ENCODE measurements at places on chromosomes 7 and 10.

GRCh38 chr10:91409069-91409868, 875 bp upstream of the HECTD2 start:
- DNase-seq: peak; percentile 35

DNA sequence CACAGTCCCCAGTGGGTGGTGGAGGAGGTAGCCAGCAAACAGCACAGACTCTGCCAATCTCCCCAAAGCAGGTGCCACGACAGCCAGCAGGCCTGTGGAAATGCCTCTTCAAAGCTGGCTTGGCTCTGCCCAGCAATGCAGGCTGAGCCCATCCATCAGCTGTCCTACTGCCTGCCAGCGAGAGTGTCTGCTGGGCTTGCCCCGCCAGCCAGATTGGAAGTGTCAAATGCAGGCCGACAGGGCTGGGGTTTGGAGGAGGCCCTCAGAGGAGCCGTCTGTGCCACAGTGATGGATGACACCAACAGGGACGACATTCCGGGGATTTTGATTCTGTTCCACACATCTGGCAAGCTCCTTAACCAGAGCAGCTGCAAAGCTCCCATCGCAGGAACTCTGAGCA, 16.7 kb downstream of the HABP2 start:
- DNase-seq: no peak

DNA sequence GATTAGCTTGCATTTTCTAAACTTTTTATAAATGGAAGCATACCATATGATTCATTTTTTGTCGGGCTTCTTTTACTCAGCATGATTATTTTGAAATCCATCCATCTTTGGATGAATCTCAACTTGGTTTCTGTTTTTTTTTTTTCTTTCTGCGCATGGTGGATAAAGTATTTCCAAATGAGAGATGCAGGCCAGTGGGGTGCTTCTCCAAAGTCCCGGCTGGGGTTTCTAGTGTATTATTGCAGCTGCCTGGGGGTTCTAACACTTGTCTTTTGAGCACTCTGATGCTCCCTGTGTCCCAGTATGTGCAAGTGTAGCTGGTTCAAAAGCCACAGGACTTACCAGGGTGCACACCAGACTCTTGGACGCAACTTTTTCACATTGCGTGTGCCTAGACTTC, 70.9 kb upstream of the LOXL4 start:
- DNase-seq: no peak

DNA sequence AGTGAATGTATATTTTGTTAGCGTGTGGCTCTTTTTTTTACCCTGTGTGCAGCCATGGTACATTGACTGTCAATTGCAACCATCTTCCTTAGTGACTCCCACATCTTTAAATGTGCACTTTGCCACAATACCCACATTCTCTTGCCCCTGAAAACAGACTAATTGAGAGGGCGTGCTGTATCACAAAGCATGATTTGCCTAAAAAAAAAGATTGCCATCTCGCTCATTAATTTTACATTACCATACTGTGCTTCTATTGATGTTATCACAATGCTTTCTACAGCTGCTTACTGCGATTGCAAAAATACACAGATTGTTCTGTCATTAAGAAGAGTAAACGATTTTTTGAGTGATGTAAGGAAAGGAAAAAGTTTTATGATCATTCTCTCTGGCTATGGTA, 613.1 kb upstream of the NRP1 start:
- no peak for DNase-seq

All from NCI-H774 (cell line).